Stimulated activated CD4-positive, alpha-beta T cell treated with anti-CD3 and anti-CD28 coated beads, Interleukin-2, amount 100 ng/mL, for 24 hours (primary cell): ENCODE measurements at places on chromosomes 7 and 10.

GRCh38 chr7:9863545-9863944, 1110.1 kb upstream of the PHF14 start:
- DNase-seq = no peak

DNA sequence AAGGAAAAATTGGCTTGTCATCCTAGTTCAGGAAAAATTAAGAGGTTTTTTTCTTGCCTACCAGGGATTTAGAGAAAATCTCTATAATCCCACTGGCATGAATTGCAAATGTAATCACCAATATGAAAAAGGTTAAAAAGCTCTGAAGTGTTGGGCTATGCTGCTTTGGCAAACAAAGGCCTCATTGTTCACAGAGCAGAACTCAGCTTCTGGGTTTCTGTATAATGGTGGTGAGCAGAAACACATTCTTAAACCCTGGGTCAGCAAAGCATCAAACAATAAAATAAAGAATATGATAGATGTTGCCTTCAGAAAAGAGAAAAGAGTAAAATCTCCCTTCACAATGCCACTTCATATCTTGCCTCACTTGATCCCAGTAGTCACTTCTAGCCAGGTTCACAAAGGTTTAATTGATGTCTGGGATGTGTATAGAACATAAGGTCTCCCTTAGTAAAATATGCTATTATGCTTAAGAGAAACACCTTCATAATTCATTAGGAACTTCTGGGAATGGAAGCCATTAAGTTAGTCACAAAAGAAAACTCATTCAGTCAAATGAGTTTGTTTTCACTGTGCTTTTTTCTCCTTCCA, 1255.5 kb upstream of the PHF14 start:
- no peak for DNase-seq

DNA sequence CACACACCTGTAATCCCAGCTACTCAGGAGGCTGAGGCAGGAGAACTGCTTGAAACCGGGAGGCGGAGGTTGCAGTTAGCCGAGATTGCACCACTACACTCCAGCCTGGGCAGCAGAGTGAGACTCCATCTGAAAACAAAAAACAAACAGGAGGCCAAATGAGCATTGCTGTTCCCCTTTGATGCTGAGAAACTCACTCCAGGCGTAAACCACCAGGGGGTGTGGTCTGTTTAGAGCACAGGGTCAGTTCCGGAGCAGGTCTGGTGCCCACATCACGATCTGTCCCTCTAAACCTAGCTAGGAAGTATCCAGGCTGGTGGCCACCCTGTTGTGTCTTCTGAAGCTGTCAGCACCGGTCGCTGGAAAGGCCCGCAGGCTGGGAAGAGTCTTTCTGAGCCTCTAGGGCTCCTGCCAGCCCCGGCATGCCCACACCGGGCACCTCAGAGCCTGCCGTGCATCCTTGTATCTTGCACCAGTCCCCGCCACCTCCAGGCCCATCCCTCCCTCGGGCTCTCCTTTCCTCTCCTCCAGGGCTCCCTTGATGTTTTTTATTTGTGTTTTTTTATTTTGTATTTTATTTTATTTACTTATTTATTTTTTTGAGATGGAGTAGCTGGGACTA, 66.3 kb upstream of the SH2B2 start:
- DNase-seq = no peak

DNA sequence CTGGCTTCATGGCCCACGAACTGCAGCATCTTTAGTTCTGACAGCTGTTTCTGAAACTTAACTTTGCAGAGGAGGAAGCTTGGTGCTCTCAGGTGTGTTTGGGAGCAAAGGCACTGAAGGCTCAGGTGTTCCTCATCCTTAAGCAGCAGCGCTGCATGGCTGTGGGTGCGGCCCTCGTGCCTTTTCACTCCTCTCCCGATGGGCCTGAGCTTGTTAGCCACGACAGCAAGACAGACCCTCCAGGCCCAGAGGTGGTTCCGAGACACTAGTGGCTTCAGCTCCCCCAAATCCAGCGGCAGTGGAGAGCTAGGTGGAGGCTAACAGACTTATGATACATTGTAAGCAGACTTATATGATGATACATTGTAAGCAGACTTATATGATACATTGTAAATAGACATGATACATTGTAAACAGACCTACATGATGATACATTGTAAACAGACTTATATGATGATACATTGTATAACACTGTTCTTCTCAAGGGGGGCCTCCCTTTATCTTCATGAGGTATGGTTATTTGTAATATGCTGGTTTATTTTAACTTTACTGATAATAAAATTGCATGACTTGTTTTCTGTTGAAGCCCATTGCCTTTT, 14.1 kb downstream of the PFKP start:
- DNase-seq = no peak

GRCh38 chr10:103915796-103916195, 2.2 kb downstream of the STN1 start:
- peak; percentile 22 for DNase-seq

DNA sequence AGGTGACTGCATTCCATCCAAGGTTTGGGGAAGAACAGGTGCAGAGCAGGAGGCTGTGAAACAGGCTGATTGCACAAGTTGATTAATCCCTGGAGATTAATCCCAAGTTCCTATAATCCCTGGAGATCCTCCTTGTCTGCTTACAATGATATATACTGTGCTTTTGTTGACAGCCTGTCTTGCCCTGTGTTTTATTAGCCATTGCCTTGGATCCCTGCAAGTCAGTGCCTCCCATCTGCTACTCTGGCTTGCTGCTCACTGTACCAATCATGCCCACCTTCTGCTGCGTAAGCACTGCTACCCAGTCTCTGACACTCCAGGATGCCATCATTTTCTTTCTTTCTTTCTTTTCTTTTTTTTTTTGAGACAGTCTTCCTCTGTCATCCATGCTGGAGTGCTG, 65.4 kb downstream of the ANKRD61 start:
- DNase-seq = no peak

GRCh38 chr10:70232155-70232858, 922 bp downstream of the PPA1 start:
- peak; percentile 53 for DNase-seq

GRCh38 chr10:95334805-95335144, 44.0 kb upstream of the PDLIM1 start:
- DNase-seq = no peak

GRCh38 chr7:98797150-98797549, 72.7 kb downstream of the TMEM130 start:
- DNase-seq = no peak

DNA sequence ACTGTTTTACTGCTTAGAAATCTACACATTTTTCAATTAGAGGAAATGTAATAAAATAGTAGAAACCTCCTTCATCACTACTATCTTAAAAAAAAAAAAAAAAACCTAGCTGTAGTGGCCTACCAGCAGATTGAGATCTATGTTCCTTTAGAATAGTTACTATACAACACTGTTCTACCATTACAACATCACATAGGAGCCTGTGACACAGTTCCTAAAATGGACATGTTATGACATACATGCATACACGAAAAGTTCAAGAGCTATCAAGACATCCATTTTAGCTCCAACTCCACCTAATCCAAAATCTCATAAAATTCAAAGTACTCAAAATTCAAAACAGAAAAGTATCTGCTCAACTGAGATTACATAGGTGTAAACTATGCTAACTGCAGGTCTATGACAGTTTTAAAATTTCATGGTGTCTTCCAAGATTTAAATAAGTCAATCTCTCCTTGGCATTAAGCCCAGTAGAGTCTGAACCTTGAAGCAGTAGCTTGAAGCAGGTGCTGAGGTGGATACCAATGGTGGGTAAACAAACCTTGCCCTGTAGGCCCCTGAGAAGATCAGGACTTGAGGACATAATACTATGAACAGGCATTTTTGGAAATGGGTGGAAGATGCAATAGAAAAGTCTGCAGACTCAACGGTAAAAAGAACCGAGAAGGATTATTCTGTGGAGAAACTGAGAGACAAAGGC, 17.0 kb downstream of the CACUL1 start:
- DNase-seq = no peak
